ENCODE measurements at places on chromosomes 1 and 21. TPM values are rescaled to one million over a fixed set of nuclear protein-coding genes. Genes with fewer than 3 reads are reported as not detected.

DNA sequence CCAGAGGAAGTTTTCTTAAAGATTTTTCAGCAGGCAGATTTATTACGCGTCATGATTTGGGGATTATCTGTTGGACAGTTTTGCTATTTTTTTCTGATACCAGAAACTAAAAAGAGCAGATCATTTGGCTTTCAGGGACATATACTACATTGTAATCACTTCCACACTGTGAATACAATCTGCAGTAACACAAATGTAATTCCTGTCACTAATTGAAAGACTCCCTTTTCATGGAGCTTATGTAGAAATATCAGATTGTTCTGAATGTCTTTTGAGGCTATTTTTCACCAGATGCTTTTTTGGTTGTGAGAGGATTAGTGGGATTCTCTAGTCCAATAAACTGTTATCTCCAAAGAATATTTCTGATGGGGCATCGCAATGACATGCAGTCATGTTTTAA, 464.2 kb downstream of the DISC1 start:
- no peak for DNase-seq

- no peak for DNase-seq
Observed at GRCh38 chr1:222820171-222820712, 5.4 kb downstream of the DISP1 start.

- peak; percentile 43 for DNase-seq
Observed at GRCh38 chr21:46618738-46619379, 14.0 kb upstream of the S100B start.

DNA sequence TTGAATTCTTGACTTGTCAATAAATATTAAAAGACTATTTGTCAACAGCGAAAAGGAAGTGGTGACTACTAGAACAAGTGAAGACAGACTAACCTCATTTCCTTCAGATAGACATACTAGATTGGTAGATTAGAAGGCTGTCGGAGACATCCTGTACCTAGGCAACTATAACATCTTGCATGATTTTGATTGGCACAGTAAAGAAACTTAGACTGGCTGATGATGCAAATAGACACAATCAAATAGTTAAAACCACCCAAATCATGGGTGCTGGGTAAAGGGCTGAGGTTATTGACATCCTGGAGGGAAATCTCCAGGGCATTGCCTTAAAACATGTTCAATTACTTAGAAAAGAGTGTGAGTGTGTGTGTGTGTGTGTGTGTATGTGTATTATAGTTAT, 85.9 kb upstream of the EDEM3 start:
- DNase-seq, result no peak

C1orf115 gene
- under 0.01 TPM for total RNA-seq

ACTL8 gene
- 0.28 TPM for total RNA-seq

CELA3A gene
- total RNA-seq, result not detected

NPR1 gene
- total RNA-seq, result not detected

Measured in IMR-90 (cell line).